ENCODE measurements at places on chromosomes 16 and 17. TPM values are rescaled to one million over a fixed set of nuclear protein-coding genes. Genes with fewer than 3 reads are reported as not detected.

DNA sequence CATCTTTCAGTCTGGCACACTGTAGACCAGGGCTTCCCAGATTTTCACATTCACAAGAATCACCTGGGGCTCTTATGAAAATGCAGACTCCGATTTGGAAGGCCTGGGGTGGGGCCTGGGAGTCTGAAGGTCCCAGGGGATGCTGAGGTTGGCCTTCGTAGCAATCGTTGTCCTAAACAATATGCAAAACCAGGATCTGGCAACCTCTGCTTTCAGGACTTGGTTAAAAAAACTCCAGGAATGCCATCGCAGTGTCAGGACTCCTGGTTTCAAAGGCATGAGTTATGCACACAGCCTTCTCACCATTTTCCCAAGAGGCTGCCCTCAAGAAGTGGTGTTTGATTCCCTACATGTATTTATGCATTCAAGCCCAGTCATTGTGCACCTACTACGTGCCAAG, 6.7 kb downstream of the CLEC19A start:
- no peak overlapping the region for H3K27ac ChIP-seq
- no peaks in the 10 kb centered on the region for H3K4me1 ChIP-seq
- no peaks in the 10 kb centered on the region for H3K27me3 ChIP-seq
- no peak overlapping the region for H3K4me3 ChIP-seq
- no peaks in the 10 kb centered on the region for H3K36me3 ChIP-seq
- DNase-seq = no peak

GRCh38 chr16:79839466-79840341, 239.2 kb upstream of the MAF start:
- no peaks in the 10 kb centered on the region for H3K27me3 ChIP-seq
- no peaks in the 10 kb centered on the region for H3K36me3 ChIP-seq
- no peak overlapping the region for H3K4me3 ChIP-seq
- H3K27ac ChIP-seq = peak overlapping the region; percentile 16

OR1F1 gene
- total RNA-seq = not detected

- H3K27ac ChIP-seq = no peak overlapping the region
- H3K4me3 ChIP-seq = no peak overlapping the region
- no peaks in the 10 kb centered on the region for H3K4me1 ChIP-seq
These were observed 5.2 kb upstream of the ALDOA start for GRCh38 chr16:30060346-30060745.

DNA sequence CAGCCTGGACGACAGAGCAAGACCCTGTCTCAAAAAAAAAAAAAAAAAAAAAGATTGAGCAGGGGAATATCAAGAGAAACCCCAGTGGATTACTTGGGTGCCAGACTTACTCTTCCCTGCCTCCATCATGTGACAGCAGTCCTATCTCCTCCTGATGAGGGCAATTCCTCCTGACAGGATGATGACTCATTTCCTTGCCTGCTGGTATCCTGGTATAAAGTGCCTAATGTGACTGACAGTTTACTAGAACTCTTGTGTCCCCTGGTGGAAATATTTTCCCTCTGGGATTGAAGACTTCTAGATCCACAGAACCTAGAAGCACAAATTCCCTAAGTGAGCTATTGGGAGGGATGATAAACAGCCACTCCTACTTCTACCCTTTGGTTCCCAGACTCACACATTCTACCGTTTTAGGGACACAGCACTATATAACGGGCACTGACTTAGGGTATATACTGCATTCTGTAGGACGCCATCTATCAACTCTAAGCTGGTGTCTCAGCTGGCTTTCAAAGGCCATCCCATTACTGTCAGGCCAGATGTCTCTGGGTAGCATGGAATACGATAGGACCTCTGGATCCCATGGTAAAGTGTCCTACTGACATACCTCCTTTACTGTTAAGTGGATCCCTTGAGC, 114.6 kb upstream of the MED13 start:
- no peaks in the 10 kb centered on the region for H3K4me1 ChIP-seq
- no peak overlapping the region for H3K27ac ChIP-seq
- DNase-seq = no peak
- no peak overlapping the region for H3K4me3 ChIP-seq
- no peaks in the 10 kb centered on the region for H3K36me3 ChIP-seq
- H3K27me3 ChIP-seq = no peaks in the 10 kb centered on the region

GRCh38 chr17:3766779-3767178, 34.2 kb downstream of the ITGAE start:
- DNase-seq = no peak
- H3K36me3 ChIP-seq = no peaks in the 10 kb centered on the region
- H3K4me1 ChIP-seq = no peaks in the 10 kb centered on the region
- H3K27me3 ChIP-seq = no peaks in the 10 kb centered on the region
- H3K4me3 ChIP-seq = no peak overlapping the region

GRCh38 chr17:55416000-55416399, 5.6 kb downstream of the MMD start:
- H3K4me3 ChIP-seq = no peak overlapping the region
- H3K27me3 ChIP-seq = no peaks in the 10 kb centered on the region
- H3K36me3 ChIP-seq = no peaks in the 10 kb centered on the region

- peak overlapping the region; percentile 20 for H3K27ac ChIP-seq
- peaks cover 8% of the 10 kb centered on the region for H3K27me3 ChIP-seq
- DNase-seq = no peak
- H3K4me3 ChIP-seq = no peak overlapping the region
- H3K4me1 ChIP-seq = no peaks in the 10 kb centered on the region
- H3K36me3 ChIP-seq = no peaks in the 10 kb centered on the region
These were observed 14.3 kb upstream of the PRKAR1A start for GRCh38 chr17:68497885-68498319.
